Hepatocyte (in vitro differentiated cells): ENCODE measurements at places on chromosomes 4 and X.

DNA sequence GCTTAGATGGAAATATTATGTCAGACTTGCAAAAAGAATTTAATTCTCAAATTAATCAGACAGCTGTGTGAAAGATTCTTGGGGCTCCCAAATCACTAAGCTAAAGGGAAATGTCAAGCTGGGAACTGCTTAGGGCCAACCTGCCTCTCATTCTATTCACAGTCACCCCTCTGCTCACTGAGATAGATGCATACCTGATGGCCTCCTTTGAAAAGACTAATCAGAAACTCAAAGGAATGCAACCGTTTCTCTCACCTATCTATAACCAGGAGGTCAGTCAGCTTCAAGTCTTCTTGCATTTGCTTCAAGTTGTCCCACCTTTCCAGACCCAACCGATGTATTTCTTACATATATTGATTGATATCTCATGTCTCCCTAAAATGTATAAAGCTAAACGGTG, 882.7 kb downstream of the CENPC start:
- DNase-seq: no peak

DNA sequence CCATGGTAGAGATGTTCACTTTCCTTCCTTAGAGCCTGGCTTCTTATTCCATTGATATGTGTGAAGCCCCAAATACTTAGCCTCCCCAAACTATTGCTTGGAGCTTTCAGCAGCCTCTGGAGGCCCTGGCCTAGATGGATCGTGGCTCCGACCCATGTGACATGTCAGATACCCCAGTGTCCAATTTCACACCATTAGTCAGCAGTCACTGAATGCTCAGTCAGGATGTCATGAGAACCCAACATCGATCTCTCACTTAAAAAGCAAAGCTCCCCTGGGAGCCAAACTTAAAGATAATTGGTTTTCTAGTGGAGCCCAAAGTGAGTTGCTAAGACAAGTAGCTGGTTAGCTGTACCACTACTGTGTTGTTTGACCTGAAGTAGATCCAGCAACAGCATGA, 41.6 kb upstream of the IGSF1 start:
- no peak for DNase-seq

GRCh38 chr4:56388306-56388705, 1.0 kb upstream of the AASDH start:
- DNase-seq: no peak

- peak; percentile 64 for DNase-seq
These were observed at the start of gene NPFFR2 for GRCh38 chr4:72031868-72032608. TSS of gene NPFFR2 (plus strand) at chr4:72032000. CDS start at chr4:72128592, 96,592 bp downstream.

DNA sequence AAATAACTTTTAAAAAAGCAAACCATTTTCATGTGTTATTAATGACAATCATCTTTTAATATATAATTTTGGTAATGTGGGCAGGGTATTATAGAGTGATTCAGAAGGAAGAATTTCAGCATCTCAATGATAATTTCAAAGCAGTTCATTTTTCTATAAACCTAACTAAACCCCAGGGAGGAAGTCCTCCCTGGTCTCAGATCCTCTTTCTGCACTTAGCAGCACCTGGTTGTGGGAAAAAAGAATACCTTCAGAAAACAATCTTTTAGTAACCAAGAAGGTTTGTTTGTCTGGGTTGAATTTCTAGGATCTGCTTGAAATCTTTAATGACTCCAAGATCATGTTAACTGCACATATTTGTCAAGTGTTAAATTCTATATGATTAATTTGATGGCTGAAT, 29.9 kb downstream of the DKK2 start:
- DNase-seq: no peak

DNA sequence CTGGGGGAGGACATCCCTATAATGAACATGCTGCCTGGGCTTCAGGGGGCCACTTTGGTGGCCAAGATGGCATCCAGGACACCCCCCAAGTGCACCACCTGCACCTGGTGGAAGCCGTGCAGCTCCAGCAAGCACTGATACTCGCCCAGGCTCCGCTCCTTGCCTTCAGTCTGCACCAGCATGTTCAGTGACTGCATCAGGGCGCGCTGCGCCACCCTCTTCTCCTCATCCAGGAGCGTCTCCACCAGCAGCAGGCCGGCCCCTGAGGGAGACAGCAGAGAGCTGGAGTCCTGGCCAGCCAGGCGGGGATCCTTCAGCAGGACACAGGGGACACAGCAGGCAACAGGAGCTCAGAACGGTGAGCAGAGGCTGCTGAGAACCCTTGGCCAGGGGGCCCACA, 11.3 kb upstream of the SLC25A6 start:
- DNase-seq: no peak
